H54 (cell line): ENCODE measurements at places on chromosomes 12 and 14.

- DNase-seq, result no peak
These were observed 20.7 kb downstream of the ACACB start for GRCh38 chr12:109137055-109137454.

DNA sequence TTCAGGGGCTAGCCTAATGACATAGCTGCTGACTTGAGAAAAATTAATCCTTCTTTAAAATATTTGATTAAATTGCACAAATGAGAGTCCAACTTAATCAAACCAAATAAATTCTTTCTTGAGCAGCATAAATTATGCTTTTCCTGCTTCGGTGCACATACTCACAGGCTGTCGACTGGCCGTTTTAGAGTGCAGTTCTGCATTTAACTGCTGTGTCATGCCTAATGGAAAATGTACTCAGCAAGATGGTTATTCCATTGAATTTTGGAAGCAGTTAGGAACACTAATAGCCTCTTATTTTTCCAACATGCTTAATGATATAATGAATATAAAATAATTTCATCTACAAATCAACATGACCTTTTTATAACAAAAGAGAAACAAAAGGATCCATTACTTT, 266.1 kb upstream of the LRIG3 start:
- DNase-seq, result no peak

DNA sequence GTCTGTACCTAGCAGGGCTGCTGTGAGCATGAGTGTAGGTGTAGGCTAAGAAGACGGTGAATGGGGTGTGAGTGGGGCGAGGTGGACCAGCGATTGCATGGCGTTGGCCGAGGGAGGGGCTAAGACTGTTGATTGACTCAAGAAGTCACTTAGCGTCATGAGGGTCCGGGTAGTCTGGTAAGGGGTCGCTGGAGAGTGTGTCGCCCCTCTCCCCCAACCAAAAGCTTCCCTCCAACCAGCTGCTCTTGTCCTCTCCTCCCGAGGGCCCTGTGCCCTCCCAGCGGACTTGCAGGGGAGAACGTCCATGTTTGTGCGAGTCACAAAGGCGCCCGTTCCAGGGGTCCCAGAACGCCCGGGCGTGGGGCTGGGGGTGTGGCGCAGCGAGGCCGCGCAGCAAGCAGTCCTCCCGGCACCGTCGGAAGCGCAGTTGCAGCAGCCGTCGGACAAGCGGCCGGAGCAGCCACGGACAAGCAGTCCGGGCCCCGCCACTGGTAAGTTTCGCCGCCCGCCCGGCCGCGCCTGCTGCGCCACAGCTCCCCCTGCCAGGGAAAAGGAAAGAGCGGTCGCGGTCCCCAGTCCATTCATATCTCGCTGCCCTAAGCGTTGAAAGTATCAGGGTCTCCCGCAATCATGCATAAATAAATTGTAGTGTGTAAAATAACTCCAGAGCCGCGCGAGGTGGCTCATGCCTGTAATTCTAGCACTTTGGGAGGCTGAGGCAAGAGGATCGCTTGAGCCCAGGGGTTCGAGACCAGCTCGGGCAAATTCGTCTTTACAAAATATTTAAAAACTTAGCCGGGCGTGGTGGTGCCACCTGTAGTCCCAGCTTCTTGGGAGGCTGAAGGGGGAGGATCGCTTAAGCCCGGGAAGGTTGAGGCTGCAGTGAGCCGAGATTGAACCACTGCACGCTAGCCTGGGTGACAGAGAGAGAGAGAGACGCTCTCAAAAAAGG, at the start of gene CCDC63:
Gene CCDC63, plus strand, starts transcription at position 373 of the 952 bp plus-strand sequence. CDS start 5,968 bp downstream, outside the sequence.
- no peak for DNase-seq

- DNase-seq, result peak; percentile 47
These were observed 113.5 kb upstream of the VASH1 start for GRCh38 chr14:76647697-76648298.

GRCh38 chr12:29725587-29726320, 58.0 kb downstream of the TMTC1 start:
- DNase-seq, result no peak

DNA sequence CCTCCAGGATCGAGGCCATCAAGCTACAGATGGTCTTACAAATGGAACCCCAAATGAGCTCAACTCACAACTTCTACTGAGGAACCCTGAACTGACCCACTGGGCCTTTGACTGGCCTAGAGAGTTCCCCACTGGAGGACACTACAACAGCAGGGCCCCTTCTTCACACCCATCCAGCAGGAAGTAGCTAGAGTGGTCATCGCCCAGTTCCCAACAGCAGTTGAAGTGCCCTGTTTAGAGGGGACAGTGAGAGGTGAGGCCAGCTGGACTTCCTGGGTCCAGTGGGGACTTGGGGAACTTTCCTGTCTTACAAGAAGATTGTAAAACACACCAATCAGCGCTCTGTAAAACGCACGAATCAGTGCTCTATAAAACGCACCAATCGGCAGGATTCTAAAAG, 247.9 kb upstream of the BTG1 start:
- DNase-seq, result no peak

DNA sequence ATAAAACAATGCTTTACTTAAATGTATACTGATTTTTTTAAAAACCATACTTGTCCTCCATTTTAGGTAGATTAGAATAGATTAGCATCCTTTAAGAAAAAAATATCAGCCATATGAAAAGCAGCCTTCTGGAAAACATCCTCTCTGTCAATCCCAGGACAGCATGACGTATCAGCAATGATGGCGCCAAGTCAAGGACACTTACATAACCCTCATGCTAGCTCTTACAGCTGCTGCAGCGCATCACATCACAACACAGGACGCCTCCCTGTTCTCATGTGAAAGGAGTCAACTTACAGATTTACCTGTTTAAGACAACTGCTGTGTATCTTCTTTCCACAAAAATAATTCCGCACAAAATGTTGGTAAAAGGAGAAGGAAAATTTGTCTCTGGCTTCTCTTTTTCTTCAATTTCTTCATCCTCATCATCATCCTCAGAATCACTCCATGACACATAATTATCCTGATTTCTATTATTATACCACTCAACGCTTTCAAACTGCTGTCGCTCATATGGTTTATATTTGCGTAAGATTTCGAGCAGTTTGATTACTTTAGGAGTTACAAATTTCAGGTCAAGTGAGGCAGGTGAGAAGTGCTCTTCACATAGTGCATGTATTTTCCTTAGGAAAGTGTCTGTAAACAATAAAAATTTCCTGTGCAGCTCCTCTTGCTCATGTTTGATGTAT, 33.3 kb downstream of the DICER1 start:
- no peak for DNase-seq

DNA sequence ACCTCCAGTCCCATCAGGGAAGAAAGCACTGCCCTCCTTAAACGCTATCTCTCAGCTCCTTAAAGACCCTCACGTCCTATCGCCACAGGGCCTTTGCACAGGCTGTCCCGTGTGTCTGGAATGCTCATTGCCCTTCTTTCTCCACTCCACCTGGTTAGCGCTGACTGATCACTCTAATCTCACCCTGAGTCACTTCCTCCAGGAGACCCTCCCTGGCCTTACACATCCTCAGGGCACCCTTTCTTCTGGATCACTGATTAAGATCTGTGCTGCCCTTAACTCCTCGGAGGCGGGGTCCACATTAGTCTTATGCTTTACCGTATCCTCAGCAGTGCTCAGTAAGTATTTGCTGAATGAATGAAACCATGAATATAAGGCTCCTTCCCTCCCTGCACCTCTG, 94.7 kb downstream of the SYNE3 start:
- DNase-seq, result no peak

- DNase-seq, result no peak
These were observed 152.0 kb downstream of the DACT1 start for GRCh38 chr14:58789736-58790135.

DNA sequence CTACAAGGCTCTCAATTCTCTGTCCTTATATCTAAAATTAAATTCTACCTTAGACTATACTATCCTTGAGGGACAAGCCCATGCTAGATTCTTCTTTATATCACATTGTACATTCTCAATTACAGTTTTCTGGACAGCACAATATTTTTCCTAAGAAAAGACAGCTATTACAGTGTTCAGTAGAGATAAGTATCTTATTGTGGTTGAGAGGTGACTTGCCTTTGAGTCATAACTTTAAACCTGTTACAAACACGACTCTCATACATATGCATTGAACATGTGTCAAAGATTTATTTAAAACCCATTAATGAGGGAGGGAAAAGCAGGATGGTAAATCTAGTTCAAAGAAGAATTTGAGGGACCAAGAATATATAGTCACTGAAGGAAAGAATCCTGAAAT, 61.1 kb downstream of the TPH2 start:
- DNase-seq, result no peak

GRCh38 chr12:15721316-15722115, 67.7 kb downstream of the EPS8 start:
- no peak for DNase-seq

DNA sequence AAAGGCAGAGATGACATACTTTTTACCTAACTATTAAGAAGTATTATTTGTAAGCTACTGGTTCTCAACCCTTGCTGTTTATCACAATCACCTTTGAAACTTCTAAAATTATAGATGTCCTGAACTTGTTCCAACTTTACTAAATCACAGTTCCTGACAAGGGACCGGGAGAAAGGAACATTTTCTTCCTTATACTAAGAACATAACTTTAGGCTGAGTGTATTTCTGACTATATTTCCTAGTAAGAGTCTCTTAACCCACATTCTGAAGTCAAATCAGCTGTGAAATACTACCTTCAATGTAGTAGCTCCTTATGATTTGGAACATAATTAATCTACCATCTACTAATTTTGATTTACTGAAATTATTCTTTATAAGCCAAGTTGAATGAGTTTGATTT, 80.2 kb downstream of the BAZ1A start:
- no peak for DNase-seq

DNA sequence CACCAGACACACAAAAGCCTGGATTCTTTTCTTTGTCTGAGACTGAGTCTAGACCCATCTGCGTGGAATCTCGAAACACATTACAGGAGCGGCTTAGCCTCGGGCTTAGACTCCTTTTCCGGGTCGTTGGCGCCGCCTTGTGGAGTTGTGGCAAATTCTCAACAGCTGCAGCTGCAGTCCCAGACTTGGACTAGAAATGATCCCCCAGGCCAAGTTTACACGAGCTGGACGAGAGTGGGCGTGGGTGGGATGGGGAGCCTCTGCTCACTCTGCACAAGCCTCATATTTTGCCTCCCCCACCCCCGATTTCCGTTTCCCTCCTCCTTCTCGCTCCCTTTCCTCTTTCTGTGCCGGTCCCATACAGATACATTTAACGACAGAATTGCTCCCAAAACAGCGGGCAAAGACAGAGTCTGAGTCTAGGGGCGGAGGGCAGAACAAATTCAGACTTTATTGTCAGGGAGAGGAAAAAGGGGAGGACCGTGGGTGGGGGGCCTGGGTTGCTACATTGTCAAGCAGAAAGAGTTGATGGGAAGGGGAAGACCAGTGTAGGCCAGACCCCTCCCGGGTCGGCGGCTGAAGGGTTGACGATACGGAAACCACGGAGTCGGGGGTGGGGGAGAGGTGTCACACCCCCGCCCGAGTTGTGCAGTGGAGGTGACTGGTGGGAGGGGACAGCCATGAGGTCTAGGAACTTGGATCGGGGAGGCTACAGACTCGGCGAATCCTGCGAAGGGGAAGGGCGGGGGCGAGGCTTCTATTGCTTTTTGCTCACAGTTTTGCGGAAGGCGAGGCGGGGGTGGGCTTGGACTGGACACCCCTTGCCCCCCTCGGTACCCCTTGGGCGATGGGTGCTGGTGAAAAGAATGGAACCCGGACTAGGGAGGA, 4.7 kb upstream of the GPR84 start:
- DNase-seq, result peak; percentile 62

GRCh38 chr14:101855958-101856357, 94.4 kb downstream of the PPP2R5C start:
- no peak for DNase-seq

DNA sequence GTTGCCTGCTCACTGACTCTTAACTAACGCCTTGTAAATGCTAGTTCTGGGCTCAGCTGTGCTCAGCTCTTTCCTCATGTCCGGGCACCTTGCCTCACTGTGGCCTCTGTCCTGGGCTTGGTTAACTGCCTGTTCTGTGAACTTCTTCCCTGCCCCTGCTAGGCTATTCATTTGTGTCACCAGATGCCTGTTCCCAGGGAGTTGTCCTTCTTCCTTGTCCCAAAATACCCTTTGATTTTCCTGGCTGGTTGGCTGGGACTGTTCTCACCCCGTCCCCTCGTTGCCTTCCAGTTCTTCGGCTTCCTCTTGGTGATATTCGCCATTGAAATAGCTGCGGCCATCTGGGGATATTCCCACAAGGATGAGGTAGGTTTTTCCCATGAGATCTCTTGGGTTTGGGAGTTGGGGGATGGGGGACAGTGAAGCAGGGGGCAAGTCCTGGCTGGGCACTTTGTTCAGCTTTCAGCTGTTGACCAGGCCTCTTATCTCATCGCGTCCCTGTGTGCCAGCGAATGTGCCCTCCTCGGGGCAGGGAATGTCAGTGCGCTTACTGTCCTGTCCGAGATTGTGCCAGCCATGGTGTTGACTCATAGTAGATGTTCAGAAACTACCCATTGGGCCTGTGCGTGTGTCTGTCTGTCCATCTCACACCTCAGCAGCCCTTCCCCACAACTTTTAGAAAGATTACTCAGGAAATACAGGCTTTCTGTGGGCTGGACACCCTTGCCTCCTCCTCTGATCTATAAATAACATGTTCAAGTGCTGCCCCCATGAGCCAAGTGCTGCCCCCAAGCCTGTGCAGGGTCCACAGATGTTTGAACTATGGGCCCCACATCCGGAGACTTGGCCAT, 33.1 kb downstream of the CD9 start:
- no peak for DNase-seq

DNA sequence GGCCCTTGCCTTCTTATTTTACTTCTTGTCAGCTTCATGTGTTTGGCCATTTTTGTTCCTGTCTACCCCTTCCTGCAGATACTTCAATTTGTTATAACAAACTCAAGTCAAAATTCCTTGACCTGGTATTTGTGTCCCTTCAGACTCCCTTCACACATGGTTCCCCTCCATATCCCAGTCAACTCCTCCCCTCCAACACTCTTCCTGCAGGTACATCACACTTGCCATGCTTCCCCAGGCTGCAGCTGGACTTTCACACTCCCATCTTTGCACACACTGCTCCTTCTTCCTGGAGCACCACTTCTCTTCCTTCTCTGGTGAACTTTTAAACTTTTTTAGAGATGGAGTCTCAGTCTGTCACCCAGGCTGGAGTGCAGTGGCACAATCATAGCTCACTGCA, 18.9 kb upstream of the FIGNL2 start:
- no peak for DNase-seq

GRCh38 chr14:37585101-37585511, 9.9 kb downstream of the FOXA1 start:
- DNase-seq, result no peak
